ENCODE measurements at places on chromosomes 2 and 18.
A peak's percentile ranks its signal among the peaks of the same experiment; 100 is the strongest.

DNA sequence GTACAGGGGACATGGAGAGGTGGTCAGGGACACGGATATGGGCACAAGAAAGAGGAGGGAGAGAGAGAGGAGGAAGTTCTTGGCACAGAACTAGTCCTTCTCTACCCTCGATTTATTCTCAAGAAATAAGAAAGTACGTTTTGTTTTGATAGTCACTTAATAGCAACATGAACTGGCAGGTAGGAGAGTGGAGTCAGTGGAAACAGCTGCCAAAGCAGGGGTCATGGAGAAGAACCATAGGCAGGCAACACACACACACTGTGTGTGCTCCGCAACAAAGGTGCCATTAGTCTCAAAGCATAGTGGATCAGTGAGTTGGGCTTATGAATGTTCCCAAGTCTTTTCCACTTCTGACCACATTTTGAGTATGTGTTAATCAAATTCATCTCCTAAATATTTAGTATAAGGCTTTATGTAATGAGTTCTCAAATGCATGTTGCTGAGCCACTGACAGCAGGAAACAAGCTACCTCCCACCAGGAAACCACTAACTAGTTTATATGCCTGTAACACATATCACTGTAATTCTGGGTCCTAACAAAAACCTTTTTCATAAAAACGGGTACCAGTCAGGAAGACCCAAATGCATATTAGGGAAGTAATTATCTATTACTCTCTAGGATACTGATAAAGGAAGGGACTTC lies 41.1 kb downstream of the IWS1 start:
- no peak for DNase-seq

DNA sequence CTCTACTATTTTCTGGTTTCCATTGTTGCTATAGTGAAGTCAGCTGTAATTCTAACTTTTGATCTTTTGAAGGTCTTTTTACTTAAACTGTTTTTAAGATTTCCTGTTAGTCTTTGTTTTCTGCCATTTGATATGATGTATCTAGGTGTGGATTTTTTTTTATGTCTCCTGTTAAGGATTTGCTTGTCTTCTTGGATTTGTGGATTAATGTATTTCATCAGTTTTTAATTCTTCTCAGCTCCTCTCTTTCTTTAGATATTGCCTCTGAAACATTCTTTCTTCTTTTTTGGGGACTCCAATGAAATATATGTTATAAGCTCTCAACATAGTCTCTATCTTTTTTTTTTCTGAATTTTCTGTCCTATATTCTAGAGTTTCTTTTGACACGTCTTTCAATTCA lies 24.8 kb upstream of the THUMPD2 start:
- DNase-seq = no peak

DNA sequence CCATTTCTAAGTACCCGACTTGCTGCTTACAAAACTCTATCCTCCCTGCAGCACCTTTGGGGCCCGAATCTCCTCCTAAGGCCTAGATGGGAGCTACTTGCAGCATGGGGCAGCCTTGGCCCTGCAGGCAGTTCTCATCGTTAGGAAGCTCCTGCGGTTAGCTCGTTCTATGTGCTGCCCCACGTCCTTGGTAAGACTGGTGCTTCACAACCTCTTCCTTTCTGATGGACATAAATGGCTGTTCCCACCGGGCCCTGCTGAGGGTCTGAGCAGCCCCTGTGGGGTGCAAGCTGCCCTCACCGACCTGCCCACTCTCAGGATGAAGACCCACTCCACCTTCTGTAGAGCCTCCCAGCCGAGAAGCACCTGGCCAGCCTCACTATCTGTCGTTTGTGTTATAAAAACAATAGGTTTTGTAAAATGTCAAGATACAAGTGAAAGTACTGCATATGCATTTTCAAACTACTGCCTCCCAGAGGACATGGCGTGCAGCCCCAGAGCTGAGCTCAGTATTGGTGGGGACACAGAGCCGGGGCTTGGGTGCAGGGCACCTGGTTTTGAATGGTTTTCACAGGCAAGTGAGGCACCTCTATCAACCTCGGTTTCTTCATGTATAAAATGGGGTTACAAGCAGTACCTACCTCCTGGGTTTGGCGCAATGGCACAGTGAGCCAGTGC lies 19.4 kb downstream of the OTOF start:
- DNase-seq = peak; percentile 19

GRCh38 chr2:10346929-10347561 lies 44.3 kb downstream of the HPCAL1 start:
- no peak for DNase-seq

- no peak for DNase-seq
Observed at GRCh38 chr2:7023542-7023941, 106.3 kb downstream of the RNF144A start.

GRCh38 chr2:237383991-237384671 lies 29.8 kb downstream of the COL6A3 start:
- DNase-seq = no peak
